ENCODE measurements at places on chromosomes 12 and 14. TPM values are rescaled to one million over a fixed set of nuclear protein-coding genes. Genes with fewer than 3 reads are reported as not detected.

Gene RGS6
- total RNA-seq, result not detected

Gene CACNA2D4
- total RNA-seq, result 0.26 TPM

Gene GYS2
- total RNA-seq, result not detected

Gene IQSEC3
- total RNA-seq, result 0.13 TPM

Gene ZNF26
- 11.4 TPM for total RNA-seq

Gene RNASE12
- total RNA-seq, result not detected

Gene NTF3
- total RNA-seq, result not detected

Gene SUPT16H
- total RNA-seq, result 59.2 TPM

Gene ATG14
- 10.9 TPM for total RNA-seq

Gene PRIM1
- total RNA-seq, result 4.3 TPM

Gene NANOG
- not detected for total RNA-seq

Gene CLEC4D
- not detected for total RNA-seq

Gene GPR162
- 0.76 TPM for total RNA-seq
